D341Med (cell line): ENCODE measurements at places on chromosomes 3 and 15.
A peak's percentile ranks its signal among the peaks of the same experiment; 100 is the strongest.

DNA sequence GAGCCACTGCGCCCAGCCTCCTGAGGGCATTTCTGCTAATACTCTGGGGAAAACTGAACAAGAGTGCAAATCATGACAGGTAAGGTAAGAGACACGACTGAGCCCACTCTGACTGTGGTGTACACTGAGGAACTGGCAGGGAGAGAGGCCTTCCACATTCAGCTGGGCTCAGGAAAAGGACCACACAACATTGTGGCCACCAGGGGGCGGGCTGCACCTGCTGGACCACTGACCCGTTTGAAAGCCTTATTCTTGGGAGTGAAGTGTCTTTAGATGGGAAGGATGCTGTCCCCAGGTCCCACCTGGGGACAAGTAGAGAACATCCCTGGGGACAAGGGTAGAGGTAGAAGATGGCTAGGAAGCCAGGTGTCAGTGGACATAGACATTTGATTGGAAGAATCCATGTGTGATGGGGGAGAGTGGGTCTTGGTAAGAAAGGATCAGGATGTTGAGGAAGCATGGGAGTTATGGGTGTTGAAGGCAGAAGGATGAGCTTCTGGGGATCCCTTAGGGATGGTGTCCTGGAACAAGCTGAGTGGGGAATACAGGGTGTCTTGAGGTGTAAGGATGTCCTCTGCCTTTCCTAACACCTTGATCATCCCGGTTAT, 6.2 kb upstream of the CTDSPL start:
- DNase-seq: peak; percentile 82

- no peak for DNase-seq
Observed at GRCh38 chr3:135865553-135865952, 100.0 kb upstream of the PPP2R3A start.

GRCh38 chr15:31330111-31330785, 3.6 kb downstream of the KLF13 start:
- DNase-seq: no peak

DNA sequence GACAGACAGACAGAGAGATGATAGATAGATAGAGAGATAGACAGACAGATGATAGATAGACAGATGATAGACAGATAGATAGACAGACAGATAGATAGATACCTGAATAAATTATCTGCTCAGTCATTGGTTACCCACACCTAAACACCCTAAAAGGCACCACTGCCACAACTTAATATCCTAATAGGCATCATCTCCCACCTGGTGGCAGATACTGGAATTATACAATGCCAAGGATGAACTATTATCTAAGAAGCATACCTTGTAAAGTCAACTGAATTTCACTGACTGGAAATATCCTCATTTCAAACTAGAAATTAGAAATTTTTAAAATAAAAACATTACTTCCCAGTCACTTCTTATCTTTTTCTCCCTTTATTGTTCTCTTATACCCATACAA, 19.4 kb upstream of the ATP8B4 start:
- DNase-seq: no peak

GRCh38 chr3:124395162-124395561, 335.1 kb upstream of the UMPS start:
- DNase-seq: no peak

DNA sequence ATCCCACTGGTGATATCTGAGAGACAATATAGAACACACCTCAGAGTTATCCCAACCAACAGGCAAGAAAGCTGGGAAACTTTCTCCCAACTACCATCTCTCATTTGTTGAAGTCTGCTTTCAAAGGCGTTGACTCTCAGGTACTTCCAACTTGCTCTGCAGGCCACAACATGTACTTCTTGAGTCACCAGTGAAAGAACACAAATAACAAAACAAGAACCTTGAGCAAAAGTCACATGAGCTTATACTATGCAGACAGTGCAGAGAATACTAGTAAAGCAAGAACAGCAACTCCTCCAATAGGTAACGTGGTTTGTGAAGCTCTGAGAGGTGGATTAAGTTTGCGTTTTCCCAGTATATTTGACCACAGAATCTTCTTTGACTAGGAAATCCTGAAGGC, 20.6 kb downstream of the SNTN start:
- DNase-seq: no peak
